Dorsolateral prefrontal cortex (tissue), 122 donors: ENCODE measurements at places on chromosomes 5 and 9. TPM values are rescaled to one million over a fixed set of nuclear protein-coding genes. Genes with fewer than 3 reads are reported as not detected.

RCL1 gene
- 28.0 TPM for total RNA-seq

GRCh38 chr5:75286211-75286773, 49.6 kb upstream of the ANKRD31 start:
- no peak for DNase-seq

FOXI1 gene
- not detected for total RNA-seq

GRCh38 chr5:180644129-180644824, 5.1 kb downstream of the FLT4 start:
- DNase-seq = no peak

PDLIM4 gene
- total RNA-seq = 9.9 TPM

PAM gene
- 118 TPM for total RNA-seq

DNA sequence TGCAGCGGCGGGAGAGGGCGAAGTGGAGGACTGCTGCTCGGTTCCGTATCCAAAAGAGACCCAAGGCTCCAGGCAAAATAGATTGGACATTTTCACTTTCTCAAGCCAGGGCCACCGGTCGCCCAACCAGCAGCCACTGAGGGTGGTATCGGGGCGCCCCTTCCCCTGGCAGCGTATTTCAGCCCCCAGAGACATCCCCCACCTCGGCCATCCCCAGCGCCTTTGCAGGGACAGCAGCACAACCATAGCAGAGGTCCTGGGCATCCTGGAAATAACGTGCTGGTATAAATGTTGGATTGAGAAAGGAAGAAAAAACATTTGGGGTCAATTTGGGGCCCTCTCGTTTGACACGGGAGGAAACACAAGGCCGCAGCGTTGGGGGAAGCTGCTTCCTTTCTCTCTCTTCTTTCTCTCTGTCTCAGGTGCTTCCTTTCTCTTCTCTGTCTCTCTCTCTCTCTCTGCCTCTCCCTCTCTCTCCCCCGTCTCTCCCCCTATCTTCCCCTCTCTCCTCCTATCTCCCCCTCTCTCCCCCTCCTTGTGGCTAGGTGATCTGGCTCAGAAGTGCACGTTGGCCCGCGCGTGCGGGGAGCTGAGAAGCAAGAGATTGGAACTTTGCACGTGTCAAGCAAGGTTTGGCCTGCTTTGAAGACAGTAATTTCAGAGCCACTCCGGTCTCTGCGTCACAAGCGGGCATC, 624 bp upstream of the RETREG1 start:
- no peak for DNase-seq

DNA sequence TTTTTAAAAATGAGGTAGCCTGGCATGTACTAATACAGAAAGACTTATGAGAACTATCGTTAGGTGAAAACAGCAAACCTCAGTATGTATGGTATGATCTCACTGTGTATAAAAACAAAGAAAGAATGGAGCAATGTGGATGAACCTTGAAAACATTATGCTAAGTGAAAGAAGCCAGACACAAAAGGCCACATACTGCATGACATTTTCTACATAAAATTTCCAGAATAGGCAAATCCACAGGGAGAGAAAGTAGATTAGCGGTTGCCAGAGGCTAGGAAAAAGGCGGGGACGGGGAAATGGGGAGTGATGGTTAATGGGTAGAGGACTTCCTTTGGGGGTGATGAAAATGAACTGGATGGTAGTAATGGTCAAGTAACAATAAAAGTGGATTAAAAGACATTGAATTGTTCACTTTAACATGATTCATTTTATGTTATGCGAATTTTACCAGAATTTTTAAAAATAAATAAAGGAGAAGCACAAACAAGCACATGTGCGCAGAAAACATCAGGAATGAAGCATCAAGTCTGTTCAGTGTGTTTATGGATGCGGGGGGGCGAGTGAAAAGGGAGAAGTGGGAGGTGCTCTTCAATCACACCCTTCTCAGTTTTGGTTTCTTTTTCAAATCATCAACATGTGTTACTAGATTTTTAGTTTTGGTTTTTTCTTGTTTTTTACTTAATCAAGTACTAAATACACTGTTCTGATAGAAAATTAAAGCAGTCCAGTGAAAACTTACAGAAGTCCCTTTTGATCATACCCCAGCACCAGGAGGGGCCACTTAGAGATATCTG, 16.3 kb downstream of the ROR2 start:
- DNase-seq = no peak

GRCh38 chr9:108396611-108397010, 459.2 kb downstream of the ACTL7B start:
- no peak for DNase-seq
